ENCODE measurements at places on chromosomes 1 and 21.

DNA sequence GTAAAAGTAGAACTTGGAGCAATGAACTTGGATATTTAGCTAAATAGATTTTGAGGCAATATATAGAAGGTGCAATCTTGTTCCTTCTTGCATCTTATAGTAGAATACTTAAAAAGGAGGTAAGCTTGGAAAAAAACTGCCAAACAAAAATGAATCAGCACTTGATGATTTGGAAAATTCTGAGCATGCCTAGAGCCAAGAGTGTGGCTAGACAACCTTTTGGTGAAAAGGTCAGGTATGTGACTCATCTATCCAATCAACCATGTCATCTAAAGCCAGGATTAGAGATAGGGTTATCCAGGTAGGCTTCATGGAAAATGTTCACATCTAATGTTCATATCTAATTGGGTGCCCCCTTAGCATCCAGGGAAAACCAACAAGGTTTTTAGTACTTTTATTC lies 515.0 kb downstream of the COL11A1 start:
- DNase-seq, result no peak

DNA sequence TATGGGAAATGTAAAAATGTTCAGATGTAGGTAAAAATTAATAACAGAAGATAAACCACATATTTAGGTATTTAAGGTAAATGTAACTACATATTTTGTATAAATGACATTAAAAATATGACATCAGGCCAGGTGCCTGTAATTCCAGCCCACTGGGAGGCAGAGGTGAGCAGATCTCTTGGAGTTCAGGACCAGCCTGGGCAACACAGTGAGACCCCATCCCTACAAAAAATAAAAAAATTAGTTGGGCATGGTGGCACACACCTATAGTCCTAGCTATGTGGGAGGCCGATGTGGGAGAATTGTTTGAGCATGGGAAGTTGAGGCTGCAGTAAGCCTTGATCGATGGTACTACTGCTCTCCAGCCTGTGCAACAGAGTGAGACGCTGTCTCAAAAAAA lies 216.5 kb downstream of the SPATA17 start:
- no peak for DNase-seq

- no peak for DNase-seq
These were observed 847 bp downstream of the ADORA1 start for GRCh38 chr1:203128431-203128715.

DNA sequence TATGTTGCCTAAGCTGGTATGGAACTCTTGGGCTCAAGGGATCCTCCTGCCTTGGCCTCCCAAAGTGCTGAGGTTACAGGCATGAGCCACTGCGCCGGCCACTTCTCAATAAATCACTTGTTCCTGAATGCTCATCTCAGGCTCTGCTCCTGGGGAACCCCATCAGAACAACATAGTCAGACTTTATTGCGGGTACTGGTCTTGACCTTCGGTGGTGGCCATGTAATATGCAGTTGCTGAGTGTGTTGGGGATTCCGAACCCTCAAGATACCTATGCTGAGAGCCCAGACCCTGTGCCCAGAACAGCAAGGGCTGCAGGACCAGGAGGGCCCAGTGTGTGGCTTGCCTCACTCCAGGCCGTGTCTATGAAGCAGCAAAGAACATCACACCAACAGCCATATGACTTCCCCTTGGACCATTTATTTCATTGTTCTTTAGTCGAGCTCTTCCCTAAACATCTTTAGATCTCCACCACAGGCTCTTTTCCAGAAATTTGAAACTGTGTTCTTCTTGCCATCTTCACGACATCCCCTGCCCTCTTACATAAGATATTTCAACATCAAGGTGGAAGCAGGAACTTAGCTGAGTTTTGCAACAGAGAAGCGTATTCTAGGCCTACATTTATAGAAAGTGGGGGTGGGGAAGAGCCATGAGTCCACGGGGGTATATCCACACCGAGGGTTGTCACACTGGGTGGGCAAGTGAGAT lies 12.7 kb upstream of the SDHB start:
- no peak for DNase-seq

- DNase-seq, result no peak
These were observed 2.0 kb downstream of the SV2A start for GRCh38 chr1:149915429-149916192.

- no peak for DNase-seq
These were observed 631.9 kb upstream of the ADGRL4 start for GRCh38 chr1:79638382-79638781.

DNA sequence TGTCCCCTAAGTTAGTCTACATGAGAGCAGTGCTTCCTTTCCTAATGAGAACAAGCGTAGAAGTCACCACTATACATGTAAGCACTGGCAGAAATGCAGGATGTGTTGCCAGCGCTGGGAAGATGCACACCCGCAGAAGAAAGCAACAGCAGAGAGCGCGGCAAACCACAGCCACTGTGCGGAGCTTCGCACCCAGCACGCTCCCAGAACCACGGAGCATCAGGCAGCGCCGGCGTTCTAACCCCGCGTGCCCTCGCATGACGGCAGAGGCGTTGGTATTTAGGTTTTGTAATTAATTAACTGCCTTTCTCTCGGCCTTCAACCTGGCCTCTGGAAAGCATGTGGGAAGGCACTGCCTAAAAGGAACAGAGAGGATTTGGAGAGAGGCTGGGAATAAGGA lies 69.1 kb downstream of the OLIG1 start:
- no peak for DNase-seq
